ENCODE measurements at places on chromosomes 12 and 14.

GRCh38 chr14:35369701-35370191, 34.8 kb downstream of the NFKBIA start:
- DNase-seq, result peak; percentile 43

GRCh38 chr14:41699486-41699885, 92.8 kb downstream of the LRFN5 start:
- DNase-seq, result no peak

DNA sequence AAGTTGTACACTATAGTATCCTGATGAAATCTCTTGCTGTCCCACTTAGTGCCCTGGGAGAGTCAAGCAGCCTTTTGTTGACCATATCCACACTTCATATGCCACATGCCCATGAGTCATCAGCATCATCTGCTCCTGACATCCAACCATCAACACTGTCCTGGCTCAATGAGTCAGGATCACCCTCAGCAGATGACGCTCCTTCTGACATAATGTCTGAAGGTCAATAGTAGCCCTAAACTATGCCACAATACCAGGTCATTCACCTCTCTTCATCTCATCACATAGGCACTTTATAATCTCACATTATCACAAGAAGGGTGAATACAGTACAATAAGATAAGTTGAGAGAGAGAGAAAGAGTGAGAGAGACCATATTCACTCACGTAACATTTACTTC, 369.0 kb upstream of the FAR2 start:
- no peak for DNase-seq

DNA sequence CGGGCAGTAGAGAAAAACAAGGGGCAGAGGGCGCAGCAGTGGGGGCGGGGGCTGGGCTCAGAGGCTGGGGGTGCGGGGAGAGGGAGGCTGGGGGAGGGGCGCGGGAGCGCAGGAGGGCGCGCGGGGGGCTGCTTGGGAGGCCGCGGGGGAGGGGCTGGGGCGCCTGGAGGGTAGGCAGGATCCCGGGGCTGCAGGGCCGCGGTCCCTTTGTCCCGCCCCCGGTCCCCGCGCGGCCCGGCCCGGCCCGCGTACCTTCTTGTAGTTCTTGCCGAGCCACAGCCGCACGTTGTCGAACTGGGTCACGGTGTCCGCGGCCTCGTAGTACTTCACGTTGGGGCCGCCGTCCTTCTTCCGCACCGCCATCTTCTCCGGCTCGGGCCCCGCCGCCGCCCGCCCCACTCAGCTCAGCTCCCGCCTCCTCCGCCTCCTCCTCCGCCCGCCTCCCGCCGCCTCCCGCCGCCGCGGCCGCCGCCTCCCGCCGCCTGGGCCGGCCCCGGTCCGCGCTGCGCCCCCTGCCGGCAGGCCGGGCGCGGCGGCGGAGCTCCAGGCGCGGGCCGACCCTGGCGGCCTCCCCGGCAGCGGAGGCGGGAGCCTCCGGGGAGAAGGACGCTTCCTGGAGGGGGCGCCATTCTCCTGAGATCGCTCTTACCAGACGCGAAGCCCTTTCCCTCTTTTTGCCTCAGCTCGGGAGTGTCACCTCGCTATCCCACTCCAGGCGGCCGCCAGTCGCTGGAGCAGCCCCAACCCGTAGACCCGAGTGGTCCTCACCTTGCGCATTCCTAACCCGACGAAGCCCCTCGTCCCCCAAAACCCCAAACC, at the start of gene SMARCC2:
Gene SMARCC2, minus strand, starts transcription at position 385 of the 819 bp plus-strand sequence. Its CDS starts 22 bp downstream, at position 363.
- peak; percentile 89 for DNase-seq

- no peak for DNase-seq
These were observed 181.0 kb upstream of the GRIP1 start for GRCh38 chr12:66859751-66860440.

DNA sequence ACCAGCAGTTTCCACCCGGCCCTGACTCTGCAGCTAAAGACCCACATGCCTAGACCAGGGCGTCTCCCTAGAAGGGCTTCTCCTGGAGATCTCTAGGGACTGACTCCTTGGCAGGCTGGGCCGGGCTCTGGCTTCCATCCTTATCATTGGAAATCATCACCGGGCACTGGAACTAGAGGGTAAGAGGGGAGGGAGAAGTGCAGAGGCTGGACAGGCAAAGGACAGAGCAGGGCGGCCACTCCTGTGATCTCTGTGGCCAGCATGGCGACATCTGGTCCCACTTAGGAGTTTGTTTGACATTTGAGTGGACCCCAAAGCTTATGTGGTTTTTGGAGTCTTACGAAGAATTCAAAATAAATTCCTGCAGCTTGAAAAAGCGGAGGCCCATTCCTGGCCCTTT, 7.1 kb downstream of the LTBP2 start:
- no peak for DNase-seq

- no peak for DNase-seq
These were observed 373.3 kb downstream of the TMEM132D start for GRCh38 chr12:129530517-129530916.

DNA sequence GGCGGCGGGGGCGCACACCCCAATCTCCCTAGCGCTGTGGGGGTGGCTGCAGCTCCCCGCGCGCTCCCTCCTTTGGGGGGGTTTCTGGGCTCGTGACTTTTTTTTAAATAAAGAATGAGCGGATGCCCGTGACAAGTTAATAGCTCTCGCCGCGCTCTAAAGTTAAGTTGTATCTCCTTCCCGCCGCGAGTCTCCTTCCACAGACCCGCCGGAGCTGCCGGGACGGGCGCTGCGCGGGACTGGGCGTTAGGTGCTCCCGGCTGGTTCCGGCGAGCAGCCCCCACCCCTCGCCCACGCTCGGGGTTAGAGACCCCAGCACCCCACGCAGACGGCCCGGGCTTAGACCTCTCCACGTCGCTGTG, 82.6 kb upstream of the HMGA2 start:
- no peak for DNase-seq

GRCh38 chr14:58641509-58641908, 3.7 kb downstream of the DACT1 start:
- no peak for DNase-seq

GRCh38 chr12:560691-561390, 101.1 kb downstream of the B4GALNT3 start:
- no peak for DNase-seq

DNA sequence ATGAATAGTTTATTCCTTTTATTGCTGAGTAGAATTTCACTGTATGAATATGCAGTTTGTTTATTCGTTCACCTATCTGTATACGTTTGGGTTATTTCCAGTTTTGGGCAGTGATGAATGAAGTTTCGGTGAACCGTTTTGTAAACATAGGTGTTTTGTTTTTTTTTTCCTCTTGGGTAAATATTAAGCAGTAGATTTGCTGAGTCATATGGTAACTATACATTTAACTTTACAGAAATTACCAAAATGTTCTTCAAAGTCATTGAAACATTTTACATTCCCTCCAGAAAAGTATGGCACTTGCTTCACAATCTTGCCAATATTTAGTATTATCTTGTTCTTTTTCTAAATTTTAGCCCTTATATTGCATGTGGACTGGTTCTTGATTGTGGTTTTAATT, 3.8 kb upstream of the ABCC9 start:
- no peak for DNase-seq

DNA sequence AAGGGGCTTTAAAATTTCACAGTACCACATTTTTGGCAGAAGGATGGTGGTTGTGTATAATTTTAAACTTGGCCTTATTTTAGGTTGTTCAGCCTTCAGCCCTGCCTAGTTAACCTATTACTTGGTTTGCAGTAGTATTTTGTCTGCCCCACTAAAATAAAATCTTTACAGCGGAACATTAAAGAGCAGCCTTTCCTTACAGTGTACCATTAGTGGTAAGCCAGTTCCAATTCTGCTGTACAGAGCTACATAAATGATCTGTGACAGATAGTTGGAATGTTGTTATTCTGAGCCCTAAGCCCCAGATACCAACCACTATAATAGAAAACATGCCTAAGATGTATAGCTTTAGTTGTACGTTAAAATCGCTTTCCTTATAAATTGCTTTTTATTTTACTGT, 56.2 kb downstream of the SLC38A6 start:
- DNase-seq, result no peak

- DNase-seq, result no peak
These were observed 1.8 kb downstream of the SART3 start for GRCh38 chr12:108559007-108559655.

DNA sequence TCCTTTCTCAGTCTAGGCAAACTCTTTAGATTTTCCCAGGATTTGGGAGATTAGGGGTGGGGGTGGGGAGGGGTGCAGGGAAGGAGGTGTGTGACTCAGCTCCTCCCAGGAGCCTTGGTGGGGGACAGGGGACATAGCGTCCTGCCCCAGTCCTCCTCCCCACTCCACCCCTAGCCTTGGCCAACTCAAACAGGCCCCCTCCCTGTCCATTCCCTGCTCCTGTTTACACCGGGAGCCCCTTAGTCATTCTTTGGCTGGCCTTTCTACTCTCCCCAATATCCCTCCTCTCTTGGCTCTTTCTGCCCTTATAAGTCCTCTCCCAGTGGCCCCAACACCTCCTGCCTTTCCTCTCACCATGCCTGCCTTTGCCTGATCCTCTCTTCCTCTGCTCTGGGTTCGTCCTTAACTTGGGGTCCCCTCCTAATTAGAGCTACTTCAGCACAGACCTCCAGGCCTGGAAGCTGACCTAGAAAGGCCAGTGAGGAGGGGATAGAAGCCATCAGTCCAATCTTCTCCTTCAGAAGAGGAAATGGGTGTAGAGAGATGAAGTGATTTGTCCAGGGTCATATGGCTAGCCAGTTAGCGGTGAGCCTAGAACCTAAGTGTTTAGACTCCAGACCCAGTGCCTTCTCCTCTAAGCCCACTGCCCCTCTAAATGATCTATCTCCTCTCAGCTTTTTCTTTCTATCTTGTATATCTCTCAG, 2.3 kb upstream of the ITGA5 start:
- DNase-seq, result no peak

DNA sequence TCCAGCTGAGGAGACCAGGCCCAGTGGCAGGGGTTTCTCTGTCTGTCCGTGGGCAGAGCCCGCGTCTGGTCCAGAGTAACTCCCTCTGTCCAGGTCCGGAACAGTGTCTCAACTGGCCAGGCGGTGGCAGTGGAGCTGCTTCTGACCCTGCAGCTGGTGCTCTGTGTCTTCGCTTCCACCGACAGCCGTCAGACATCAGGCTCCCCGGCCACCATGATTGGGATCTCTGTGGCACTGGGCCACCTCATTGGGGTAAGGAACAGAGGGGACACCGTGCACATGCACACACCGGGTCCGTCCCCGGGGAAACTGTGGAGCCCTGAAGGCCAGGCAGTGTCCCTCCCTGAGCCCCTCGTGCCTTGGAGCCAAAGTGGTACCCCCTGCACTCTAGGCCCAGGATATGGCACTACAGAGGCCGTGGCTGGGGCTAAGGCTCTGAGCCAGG, 1.5 kb downstream of the AQP6 start:
- DNase-seq, result peak; percentile 40

DNA sequence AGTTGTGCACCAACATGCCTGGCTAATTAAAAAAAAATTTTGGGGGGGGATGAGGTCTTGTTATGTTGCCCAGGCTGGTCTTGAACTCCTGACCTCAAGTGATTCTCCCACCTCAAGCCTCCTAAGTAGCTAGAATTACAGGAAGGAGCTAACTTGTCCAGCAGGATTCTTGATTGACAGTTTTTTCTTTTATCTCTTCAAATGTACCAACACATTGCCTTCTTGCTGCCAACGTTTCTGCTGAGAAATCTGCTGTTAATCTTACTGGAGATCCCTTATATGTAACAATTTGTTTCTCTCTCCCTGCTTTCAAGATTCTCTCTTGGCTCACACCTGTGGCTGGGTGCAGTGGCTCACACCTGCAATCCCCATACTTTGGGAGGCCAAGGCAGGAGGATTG, 22.4 kb upstream of the MARK3 start:
- no peak for DNase-seq

GRCh38 chr14:73935666-73936065, 14.2 kb downstream of the FAM161B start:
- DNase-seq, result no peak

GRCh38 chr12:84077679-84078078, 834.9 kb downstream of the SLC6A15 start:
- no peak for DNase-seq

DNA sequence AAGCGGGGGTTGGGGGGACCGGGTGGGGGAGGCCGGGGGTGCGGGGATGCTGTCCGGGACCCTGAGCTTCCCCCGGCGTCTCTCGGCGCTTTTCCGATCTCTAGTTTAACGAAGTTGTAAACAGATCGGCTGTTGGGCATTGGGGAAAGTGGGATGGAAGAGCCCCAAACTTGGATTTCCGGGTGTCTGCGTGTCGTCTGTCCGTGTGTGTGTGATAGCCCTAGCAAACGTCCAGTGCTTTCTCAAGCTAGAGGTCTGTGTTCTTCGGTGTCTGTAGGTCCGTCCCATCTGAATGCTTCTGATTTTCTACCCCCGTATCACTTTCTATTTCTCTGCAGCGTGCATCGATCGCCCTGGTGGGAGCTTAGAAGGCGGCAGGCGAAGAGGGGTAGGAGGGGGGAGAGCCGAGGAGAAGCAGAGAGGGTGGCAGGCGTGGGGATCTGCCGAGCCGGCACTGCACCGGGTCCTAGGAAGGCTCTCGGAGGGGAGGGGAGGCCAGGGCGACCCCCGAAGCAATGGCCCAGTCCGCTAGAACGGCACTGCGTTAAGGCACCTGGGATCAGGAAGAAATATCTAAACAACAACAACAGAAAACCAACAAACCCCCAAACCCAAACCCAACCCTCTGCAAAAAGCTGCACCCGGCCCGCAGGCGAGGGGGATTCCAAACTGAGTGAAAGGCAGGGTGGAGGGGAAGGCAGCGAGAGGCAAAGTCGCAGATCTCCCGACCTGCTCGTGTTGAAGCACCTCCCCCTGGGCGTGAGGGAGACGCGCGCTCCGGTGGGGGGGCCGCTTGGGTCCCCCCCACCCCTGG, 1.0 kb downstream of the KCNA1 start:
- DNase-seq, result peak; percentile 62

DNA sequence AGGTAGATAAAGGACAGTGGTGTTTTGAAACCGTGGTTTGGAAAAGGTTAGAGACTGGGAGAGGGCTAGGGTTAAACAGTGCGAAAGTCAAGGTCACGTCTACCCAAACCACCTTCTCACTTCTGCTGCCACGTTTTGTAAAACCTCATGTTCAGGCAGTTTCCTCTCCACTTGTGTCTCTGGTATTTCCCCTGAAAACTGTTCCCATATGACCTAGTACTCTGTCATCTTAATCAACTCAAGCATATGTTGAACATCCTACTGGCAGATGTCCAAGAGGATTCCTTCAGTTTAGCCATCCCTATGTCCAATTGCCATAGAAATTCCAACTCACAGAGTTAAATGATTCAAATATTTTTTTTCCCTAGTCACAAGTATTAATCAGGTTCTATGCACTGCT, 17.4 kb downstream of the CLEC4C start:
- no peak for DNase-seq

- DNase-seq, result no peak
These were observed 10.7 kb upstream of the ATP2A2 start for GRCh38 chr12:110270125-110270962.

DNA sequence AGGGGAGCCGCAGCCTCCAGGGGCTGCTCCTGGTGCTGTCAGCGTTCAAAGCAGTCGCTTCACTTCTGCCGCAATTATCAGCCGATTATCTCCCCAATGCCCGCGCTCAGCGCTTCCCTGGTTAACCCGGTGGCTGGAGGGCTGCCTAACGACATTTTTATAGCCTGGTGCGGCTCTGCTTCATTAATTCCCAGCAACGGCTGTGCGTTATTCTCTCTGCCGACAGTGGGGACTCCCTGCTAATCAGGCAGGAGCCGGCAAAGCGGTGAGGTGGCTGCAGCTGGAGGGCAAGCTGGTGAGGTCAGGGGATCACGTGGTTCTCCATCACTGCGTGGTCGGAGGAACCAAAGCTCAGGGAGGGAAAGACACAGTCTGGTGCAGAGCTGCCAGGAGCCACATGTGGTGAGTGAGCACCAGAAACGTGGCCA, 62.9 kb downstream of the GLRX5 start:
- peak; percentile 45 for DNase-seq
